ENCODE measurements at places on chromosomes 2 and 18.

- DNase-seq, result no peak
Measured at GRCh38 chr18:23970161-23971096, 44.1 kb upstream of the TTC39C start.

DNA sequence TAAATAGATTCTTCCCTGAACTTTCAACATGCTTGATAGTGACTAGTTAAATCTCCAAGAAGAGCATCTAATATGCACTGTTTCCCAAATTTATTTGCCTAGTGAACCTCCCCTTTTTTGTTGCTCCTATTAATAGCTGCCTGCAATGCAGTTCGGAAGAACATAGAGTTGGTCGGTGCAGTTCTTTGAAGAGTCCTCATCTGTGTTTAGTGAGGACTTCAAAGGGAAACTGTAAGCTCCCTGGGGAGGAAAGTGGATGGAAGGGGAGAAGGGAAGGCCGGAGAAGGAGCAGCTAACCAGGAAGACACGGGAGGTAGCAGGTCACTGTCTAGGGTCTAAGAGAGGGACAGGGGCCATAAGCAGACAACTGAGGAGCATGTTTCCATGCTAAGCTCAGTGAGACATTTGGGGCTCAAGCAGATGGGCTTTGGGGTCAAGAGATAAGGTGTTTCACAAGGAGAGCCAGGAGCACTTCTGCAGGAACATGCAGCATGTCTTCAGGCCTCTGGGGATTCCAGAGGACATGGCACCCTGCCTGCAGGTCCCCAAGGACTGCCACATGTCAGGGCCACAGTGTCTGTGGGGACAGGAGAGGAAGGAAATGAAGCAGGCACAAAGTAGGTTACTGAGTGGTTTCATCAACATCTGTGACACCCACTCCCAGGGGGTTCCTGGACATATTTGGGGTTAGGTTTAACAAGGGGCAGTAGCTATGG lies 48.7 kb upstream of the ANXA4 start:
- no peak for DNase-seq

- DNase-seq, result no peak
Measured at GRCh38 chr2:11286749-11287148, 57.7 kb downstream of the ROCK2 start.

DNA sequence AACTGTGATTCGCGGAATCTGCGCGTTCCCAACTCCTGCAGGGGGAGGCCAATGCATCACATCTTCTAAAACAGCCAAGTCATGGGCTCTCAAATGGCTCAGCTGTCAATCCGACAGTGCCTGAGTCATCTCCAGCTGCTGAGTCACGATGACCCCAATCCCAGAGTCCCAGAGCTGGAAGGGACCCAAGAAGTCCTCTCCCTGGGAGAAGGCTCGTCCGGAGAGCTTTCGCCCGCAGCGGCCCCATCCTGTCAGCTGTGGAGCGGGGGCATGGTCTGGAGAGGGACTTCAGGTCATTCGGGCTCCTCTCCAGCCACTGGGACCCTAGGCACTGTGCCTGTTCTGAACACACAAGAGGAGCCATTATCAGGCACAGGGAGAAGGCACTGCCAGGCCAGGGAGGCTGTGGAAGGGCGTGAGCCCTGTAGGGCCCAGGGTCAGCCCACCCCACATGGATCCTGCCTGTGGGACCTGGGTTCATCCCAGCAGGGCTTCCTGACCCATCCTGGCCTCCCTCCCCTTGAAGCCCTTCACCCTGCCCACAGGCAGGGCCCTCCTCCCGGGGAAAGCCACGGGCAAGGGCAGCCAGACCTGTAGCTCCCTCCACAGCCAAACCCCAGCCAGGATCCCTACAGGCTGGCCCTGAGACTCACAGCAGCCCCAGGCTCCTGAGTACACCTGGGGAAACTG lies 47.6 kb upstream of the GPC1 start:
- peak; percentile 62 for DNase-seq

DNA sequence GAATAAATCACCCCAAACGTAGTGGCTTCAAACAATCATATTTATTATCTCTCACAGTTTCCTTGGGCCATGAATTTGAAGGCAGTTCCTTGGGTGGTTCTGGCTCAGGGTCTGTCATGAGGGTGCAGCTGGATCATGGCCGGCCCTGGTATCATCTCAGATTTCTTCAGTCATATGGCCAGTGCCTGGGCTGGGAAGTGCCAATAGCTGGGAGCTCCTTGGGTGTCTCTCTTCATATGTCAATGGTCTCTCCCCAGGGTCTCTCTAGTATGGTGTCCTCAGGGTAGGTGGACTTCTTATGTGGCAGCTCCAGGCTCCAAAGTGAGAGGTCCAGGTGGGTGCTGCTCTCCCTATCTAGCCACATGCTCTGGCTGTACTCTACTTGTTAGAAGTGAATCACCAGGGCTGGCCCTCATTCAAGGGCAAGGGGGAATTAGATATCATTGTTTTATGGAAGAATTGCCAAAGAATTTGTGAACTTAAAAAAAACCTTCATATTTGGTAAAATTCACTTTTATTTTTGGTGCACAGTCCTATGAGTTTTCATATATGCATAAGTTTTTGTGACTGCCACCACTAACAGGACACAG lies 15.4 kb downstream of the FHOD3 start:
- DNase-seq, result no peak

DNA sequence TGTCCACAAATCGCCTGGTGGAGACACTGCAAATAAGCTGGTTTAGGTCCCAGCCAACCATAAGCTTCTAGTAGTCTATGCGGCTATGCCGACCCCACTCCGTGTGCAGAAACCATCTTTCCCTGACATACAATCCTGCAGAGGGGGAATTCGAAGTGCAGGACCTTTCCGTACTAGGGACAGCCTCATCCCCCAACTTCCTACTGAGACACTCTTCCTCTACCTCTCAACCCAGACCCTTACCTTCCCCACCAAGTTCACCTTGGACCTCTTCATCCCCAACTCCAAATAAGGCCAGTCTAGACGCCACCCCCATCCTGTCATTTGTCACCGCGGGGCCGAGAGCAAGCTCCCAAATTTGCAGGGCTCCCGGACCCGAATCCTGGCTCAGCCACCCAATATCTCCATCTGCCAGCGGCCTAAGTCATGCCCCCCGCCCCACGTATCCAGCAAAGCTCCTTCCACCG lies 496 bp downstream of the SUCLG1 start:
- no peak for DNase-seq

DNA sequence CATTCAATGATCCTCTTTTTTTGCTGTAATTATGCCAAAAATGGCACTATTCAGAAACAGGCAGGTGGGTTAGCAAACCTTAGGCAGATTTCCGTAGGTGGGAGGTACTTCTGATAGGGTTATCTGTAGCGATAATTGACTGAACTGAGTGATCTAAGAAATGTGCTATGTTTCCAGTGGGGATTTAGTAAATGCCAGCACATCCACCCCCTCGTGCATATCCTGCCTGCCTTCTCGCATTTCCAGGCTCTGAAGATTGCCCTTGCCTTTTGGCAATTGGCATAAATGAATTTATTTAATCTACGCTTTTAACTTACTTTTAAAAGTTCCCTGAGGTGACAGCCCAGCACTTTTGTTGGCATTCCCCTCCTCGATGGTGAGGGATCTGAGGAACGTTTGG lies 576 bp upstream of the FSHR start:
- DNase-seq, result no peak

DNA sequence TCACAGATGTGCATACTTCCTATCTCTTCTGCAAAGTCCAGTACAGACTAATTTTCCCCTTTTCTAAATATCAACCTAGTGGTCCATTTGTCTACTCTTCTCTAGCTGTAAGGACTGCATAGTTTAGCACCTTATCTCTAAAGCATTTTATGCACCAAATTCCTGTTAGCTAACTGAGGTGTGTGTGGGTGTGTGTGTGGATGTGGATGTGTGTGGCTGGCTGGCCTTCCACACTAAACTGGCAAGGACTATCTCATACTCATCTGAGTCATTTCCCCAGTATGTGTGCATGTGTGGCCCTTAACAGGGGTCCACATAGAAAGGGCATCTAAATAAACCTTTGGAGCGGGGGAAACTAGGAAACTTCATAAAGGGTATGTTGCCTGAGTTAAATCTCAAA lies 139.6 kb downstream of the TTC32 start:
- no peak for DNase-seq
